Left ventricle myocardium superior (tissue), 1 donor: ENCODE measurements at places on chromosomes 1 and 21. TPM values are rescaled to one million over a fixed set of nuclear protein-coding genes. Genes with fewer than 3 reads are reported as not detected.

- peak; percentile 30 for DNase-seq
These were observed 1.2 kb downstream of the LORICRIN start for GRCh38 chr1:153260585-153261280.

GRCh38 chr1:171985639-171986038, 144.3 kb downstream of the DNM3 start:
- DNase-seq, result no peak

Gene BGLAP
- total RNA-seq, result 1.1 TPM

Gene TMEM9
- 20.5 TPM for total RNA-seq

Gene PWP2
- 8.7 TPM for total RNA-seq

Gene SPRR3
- not detected for total RNA-seq

GRCh38 chr1:40679165-40679953, 12.1 kb upstream of the NFYC start:
- no peak for DNase-seq

GRCh38 chr1:40039757-40040510, 595 bp upstream of the CAP1 start:
- DNase-seq, result peak; percentile 93

- peak; percentile 72 for DNase-seq
These were observed 25.7 kb downstream of the RAB7B start for GRCh38 chr1:205977402-205978014.

DNA sequence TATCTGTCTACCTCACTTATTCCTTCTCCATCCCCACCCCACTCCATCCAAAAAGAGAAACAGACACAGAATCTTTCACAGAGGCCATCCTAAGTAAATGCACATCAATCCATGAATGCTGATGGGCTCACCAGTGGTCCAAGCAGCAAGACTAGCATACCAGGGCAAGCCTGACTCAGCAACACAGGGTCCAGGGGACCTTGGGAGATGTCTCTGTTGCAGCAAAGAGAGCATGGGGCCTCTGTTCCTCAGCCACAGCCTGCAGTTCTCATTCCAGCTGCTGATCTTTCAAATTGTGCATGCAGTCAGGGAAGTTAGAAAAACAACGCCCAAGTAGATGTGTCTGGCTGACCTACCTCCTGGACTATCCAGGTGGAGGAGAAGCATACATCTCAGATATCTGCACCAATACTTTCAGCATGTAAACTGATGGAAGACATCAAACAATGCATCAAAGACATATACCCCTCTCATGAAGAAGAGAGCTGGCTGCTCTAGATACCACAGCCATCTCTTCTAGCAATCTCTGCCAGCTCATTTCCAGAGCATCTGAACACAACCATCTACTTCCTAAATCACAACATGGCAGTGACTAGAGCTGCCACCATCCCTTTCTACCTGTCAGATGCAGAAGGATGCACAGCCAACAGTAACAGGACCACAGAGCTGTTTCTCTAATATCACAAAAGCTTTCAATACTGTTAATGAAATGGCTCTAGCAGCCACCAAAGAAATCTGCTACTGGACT, 54.5 kb downstream of the CD34 start:
- no peak for DNase-seq
